ENCODE measurements at places on chromosomes 7 and 10. TPM values are rescaled to one million over a fixed set of nuclear protein-coding genes. Genes with fewer than 3 reads are reported as not detected.

The SLC18A3 gene
- total RNA-seq, result under 0.01 TPM

The GPR37 gene
- 4.7 TPM for total RNA-seq

The KNDC1 gene
- total RNA-seq, result under 0.01 TPM

The MOGAT3 gene
- total RNA-seq, result not detected

The SEMA3C gene
- 22.5 TPM for total RNA-seq

The LHFPL3 gene
- total RNA-seq, result not detected

The FKBP6 gene
- total RNA-seq, result not detected

All from endothelial cell of coronary artery (primary cell).